Right lung (tissue), 10 donors: ENCODE measurements at places on chromosomes 16 and 17. TPM values are rescaled to one million over a fixed set of nuclear protein-coding genes. Genes with fewer than 3 reads are reported as not detected.

DNA sequence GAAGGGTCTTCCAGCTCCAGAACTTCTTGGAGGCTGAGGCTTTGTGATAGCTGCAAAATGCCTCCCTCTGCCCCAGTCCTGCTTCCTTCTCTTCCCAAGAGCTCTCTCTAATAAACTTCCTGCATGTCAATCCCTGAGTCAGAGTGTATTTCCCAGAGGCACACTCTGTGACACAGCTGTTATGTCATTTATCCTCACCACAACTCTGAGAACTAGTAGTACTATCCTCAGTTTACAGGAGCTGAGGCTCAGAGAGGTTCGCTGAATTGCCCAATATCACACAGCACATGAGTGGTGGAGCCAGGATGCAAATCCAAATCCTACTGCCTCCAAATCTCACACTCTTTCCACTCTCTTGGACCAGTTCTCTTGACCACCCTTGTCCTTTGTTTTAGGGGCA is 20.0 kb downstream of the UNC45B start:
- no peak for DNase-seq

DNA sequence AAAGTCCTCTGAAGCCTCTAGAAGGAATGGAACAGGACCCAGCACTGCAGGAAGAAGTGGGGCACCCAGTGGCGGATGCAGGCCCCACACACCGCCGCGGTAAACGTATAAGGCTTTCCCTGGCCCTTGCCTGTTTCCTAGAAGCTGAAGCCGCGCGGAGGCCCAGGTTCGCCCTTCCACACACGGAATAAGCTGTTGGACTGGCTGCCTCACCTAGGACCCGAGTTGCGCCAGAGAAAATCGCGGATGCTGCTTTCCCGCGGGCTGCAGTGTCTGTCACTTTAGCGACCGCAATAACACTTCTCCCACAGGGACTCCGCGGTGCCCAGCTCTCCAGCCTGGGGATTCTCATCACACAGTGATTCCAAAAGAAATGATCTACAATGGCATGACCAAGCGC is 1736.9 kb downstream of the TP53TG3F start:
- DNase-seq = no peak

GRCh38 chr17:177155-177554 is 4.3 kb downstream of the DOC2B start:
- no peak for DNase-seq

- peak; percentile 82 for DNase-seq
Measured at GRCh38 chr17:4584101-4584916, at the start of gene SMTNL2. TSS of gene SMTNL2 (plus strand) at chr17:4584529. CDS start at chr17:4584606, 77 bp downstream.

- no peak for DNase-seq
Measured at GRCh38 chr16:66528294-66528693, 21.6 kb downstream of the TK2 start.

GRCh38 chr17:60652454-60653247 is 25.0 kb upstream of the BCAS3 start:
- no peak for DNase-seq

The NPIPB6 gene
- polyA plus RNA-seq = 2.6 TPM

The MT1B gene
- not detected for polyA plus RNA-seq

GRCh38 chr17:75557075-75557851 is 30.3 kb upstream of the MYO15B start:
- DNase-seq = peak; percentile 57

The OVCA2 gene
- polyA plus RNA-seq = 6.8 TPM

The CACNG3 gene
- polyA plus RNA-seq = not detected

- peak; percentile 10 for DNase-seq
Measured at GRCh38 chr16:65249768-65250167, 127.9 kb upstream of the CDH11 start.
